ENCODE measurements at places on chromosomes 11 and 22.
A peak's percentile ranks its signal among the peaks of the same experiment; 100 is the strongest.

GRCh38 chr11:106785913-106786650 is 232.2 kb downstream of the GUCY1A2 start:
- H3K36me3 ChIP-seq = no peaks in the 10 kb centered on the region
- no peak overlapping the region for H3K4me3 ChIP-seq
- H3K27ac ChIP-seq = no peak overlapping the region
- H3K27me3 ChIP-seq = no peaks in the 10 kb centered on the region

- DNase-seq = peak; percentile 74
- H3K27me3 ChIP-seq = no peaks in the 10 kb centered on the region
- no peaks in the 10 kb centered on the region for H3K4me1 ChIP-seq
- no peak overlapping the region for H3K27ac ChIP-seq
These were observed 6.0 kb upstream of the OR5B21 start for GRCh38 chr11:58513747-58514367.

DNA sequence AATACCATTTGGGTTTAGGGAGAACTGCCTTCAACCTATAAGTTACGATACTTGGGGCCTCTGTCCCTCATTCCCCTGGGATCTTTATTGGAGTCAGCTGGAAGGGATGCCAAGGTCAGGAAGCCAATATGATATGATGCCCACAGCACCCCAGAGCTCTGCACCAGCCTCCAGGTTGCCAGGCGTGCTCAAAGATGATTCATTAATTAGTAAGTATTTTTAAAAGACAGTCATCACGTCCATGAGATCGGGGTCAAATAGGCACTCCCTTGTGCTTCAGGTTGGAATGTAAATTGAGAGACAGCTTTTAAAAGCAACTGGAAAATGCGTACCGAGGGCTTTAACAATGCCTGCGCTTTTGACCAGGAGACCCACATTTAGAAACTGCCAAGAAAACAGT is 57.0 kb upstream of the CD5 start:
- H3K4me3 ChIP-seq = no peak overlapping the region
- H3K36me3 ChIP-seq = no peaks in the 10 kb centered on the region
- no peak overlapping the region for H3K27ac ChIP-seq
- H3K4me1 ChIP-seq = peaks cover 10% of the 10 kb centered on the region

- no peaks in the 10 kb centered on the region for H3K36me3 ChIP-seq
- no peak for DNase-seq
- H3K27me3 ChIP-seq = no peaks in the 10 kb centered on the region
These were observed 59.9 kb downstream of the BBOX1 start for GRCh38 chr11:27100534-27100933.

GRCh38 chr22:45413368-45414211 is at the start of the genes RIBC2 and SMC1B:
TSS of gene RIBC2 (plus strand) at chr22:45413693. CDS start at chr22:45413887, 194 bp downstream.
TSS of gene SMC1B (minus strand) at chr22:45413599. CDS start at chr22:45413567, 32 bp downstream.
- no peaks in the 10 kb centered on the region for H3K36me3 ChIP-seq
- H3K4me1 ChIP-seq = peaks cover 6% of the 10 kb centered on the region
- peak; percentile 70 for DNase-seq
- H3K4me3 ChIP-seq = peak within 1 kb of the TSS; percentile 34
- peaks cover 26% of the 10 kb centered on the region for H3K27me3 ChIP-seq
- H3K27ac ChIP-seq = no peak within 1 kb of the TSS

GRCh38 chr11:74322667-74323066 is 11.2 kb upstream of the P4HA3 start:
- H3K4me3 ChIP-seq = no peak overlapping the region
- no peaks in the 10 kb centered on the region for H3K27me3 ChIP-seq
- H3K27ac ChIP-seq = no peak overlapping the region
- no peak for DNase-seq

GRCh38 chr22:36032611-36033010 is 4.0 kb upstream of the RBFOX2 start:
- H3K36me3 ChIP-seq = no peaks in the 10 kb centered on the region
- no peak for DNase-seq
- H3K27me3 ChIP-seq = no peaks in the 10 kb centered on the region
- H3K4me3 ChIP-seq = no peak overlapping the region
- H3K4me1 ChIP-seq = peaks cover 2% of the 10 kb centered on the region

DNA sequence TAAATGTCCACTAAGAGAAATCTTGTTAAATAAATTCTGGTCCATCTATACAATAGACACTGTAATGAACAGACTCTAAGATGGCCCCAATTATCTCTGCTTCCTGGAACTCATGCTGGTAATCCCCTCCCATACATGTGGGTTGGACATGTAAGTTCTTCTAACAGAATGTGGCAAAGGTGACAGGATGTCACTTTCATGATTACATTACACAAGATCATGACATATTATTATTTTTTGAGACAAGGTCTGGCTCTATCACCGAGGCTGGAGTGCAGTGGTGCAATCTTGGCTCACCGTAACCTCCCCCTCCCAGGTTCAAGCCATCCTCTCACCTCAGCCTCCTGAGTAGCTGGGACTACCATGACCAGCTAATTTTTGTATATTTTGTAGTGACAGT is 14.6 kb upstream of the NDUFC2 start:
- peaks cover 2% of the 10 kb centered on the region for H3K36me3 ChIP-seq
- DNase-seq = no peak
- H3K4me3 ChIP-seq = no peak overlapping the region
- H3K27me3 ChIP-seq = no peaks in the 10 kb centered on the region

- no peak for DNase-seq
- H3K4me1 ChIP-seq = peaks cover 8% of the 10 kb centered on the region
- H3K27me3 ChIP-seq = no peaks in the 10 kb centered on the region
These were observed 1.5 kb upstream of the GGT1 start for GRCh38 chr22:24601217-24602104.

- DNase-seq = no peak
- no peaks in the 10 kb centered on the region for H3K4me1 ChIP-seq
- H3K36me3 ChIP-seq = no peaks in the 10 kb centered on the region
- no peak overlapping the region for H3K4me3 ChIP-seq
- no peaks in the 10 kb centered on the region for H3K27me3 ChIP-seq
- no peak overlapping the region for H3K27ac ChIP-seq
These were observed 2423.5 kb upstream of the RAG2 start for GRCh38 chr11:39021539-39021938.

DNA sequence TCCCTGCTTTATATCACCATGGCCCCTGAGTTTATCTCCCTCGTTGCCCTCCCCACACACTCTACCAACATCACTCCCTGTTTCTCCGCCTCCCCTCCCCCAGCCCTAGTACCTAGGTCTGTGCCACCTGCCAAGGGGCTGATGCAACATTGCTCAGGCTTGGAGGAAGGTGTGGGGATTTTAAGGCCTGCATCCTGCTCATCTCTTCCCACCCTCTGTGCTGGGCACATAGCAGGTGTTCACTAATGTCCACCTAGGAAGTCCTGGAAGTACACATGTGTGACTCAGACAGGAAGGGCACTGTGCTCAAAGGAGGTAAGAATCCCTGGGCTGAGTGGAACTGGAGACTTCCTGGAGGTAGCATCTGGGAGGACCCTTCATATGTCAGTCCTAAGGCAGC is 37.0 kb downstream of the PDE2A start:
- H3K27me3 ChIP-seq = peaks cover 35% of the 10 kb centered on the region
- H3K4me1 ChIP-seq = peaks cover 8% of the 10 kb centered on the region
- no peak overlapping the region for H3K27ac ChIP-seq
- no peaks in the 10 kb centered on the region for H3K36me3 ChIP-seq

DNA sequence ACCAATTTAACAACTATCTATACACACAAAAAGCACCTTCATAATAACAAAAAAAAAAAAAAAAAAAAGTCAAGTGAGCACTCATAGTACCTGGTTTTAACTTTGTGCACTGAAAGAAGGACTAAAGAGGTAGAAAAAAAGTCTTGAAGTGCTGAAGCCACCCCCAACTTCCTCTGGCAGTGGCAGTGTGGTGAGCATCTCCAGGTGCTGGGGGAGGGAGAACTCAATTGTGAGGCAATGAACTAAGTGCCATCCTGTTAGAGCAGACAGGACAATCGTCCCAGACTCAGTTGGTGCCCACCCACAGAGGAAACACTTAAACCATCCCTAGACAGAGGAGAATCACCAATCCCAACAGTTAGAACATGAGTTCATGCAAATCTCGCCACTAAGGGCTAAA is 22.7 kb upstream of the OR52M1 start:
- H3K27ac ChIP-seq = no peak overlapping the region
- no peak for DNase-seq
- H3K4me3 ChIP-seq = no peak overlapping the region

DNA sequence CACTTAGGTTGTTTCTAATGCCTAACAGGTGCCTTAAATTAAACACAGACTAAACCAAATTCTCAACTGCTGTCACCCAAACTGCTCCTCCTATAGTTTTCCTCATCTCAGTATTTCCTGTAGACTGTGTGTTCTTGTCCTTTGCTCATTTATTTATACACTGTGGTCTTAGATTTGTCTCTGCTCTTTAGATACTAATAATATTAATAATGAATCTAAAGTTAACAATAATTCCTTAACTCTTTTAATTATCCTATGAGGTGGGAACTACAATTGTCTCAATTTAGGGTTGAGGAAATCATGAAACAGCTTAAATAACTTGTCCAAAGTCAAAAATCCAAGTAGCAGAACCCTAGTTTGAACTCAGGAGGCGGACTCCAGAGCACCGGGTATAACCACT is 43.9 kb upstream of the YPEL1 start:
- peaks cover 8% of the 10 kb centered on the region for H3K36me3 ChIP-seq
- H3K27ac ChIP-seq = no peak overlapping the region
- no peak for DNase-seq
- H3K27me3 ChIP-seq = no peaks in the 10 kb centered on the region

DNA sequence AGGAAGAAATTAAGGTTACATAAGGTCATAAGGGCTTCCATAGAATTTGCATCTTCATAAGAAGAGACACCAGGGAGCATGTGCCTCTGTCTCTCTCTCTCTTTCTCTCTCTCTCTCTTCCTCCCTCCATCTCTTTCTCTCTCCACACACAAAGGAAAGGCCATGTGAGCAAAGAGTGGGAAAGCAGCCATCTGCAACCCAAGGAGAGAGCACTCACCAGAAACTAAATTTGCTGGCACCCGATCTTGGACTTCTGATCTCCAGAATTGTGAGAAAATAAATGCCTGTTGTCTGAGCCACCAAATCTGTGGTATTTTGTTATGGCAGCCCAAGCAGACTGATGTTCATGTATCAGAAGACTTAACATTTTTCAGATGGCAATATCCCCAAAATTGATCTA is 6.4 kb upstream of the KRTAP5-10 start:
- H3K4me1 ChIP-seq = no peaks in the 10 kb centered on the region
- no peaks in the 10 kb centered on the region for H3K36me3 ChIP-seq
- no peaks in the 10 kb centered on the region for H3K27me3 ChIP-seq
- H3K4me3 ChIP-seq = no peak overlapping the region
- H3K27ac ChIP-seq = no peak overlapping the region
- DNase-seq = no peak

DNA sequence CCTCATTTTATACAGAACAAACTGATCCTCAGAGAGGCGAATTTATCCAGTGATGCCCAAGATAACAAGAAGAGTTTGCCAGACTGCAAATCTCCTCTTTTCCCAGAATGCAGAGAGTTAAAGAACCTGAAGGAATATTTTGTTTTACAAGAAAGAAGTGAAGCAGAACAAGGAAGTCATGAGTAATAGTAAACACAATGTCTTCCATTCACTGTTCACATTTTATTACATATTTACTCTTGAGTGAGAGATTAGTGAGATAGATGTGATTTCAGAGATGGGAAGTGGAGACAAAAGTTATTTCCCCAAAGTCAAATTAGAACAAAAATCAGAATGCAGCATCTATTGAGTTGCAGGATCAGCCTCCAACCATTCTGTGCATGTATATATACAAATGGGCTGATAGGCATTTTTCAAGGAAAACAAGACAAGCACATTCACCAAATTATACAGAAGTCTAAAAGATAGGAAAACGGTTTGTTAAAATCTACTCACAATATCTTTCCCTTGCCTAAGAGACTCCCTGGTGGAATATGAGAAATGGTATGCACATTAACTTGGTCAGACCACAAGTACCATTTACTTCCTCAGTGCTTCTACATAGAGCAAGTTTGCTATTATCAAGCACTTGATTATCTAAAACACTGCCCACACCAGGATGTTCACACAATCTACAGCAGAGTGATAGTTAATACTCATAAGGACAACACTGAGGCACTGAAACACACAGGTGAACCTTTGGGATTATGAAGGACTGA is 12.0 kb downstream of the GUCY1A2 start:
- no peaks in the 10 kb centered on the region for H3K4me1 ChIP-seq
- H3K36me3 ChIP-seq = no peaks in the 10 kb centered on the region
- no peaks in the 10 kb centered on the region for H3K27me3 ChIP-seq
- DNase-seq = no peak
- H3K4me3 ChIP-seq = no peak overlapping the region

DNA sequence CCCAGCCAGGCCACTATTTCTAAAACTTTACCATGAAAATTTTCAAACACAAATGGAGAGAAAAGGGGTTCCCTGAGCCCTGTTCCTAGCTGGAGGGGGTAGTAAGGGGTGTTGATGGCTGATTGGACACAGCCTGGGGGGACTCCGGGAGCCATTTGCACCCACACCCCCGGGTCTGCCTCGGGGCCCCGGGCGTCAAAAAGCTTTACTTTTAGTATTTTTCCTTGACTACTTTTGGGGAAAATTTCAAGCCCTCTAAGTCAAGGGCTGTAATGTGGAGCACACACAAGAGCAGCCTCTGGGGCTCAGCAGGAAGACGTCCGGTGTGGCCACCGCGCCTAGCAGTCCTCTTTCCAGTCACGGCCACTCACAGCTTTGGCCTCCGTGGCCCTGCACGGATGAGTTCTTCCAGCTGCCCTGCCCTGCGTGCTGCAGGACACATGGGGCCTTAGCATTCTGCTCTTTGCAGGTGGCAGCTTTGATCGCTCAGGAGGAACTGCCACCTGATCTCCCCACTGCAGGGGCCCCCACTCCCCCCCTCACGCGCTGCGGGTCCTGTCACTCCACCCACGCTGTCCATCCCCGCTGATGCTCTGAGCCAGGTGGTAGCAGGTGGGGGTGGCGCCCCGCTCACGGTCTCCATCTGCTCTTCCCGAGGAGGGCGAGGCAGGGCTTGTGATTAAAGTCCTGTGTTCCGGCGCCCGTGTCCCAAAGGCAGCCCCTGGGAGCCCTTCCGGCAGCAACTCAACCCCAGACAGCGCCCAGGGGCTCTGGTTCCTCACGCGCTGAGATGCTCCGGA is 14.4 kb downstream of the RNH1 start:
- peaks cover 15% of the 10 kb centered on the region for H3K36me3 ChIP-seq
- no peak overlapping the region for H3K27ac ChIP-seq
- H3K4me3 ChIP-seq = no peak overlapping the region
- no peaks in the 10 kb centered on the region for H3K27me3 ChIP-seq
- no peaks in the 10 kb centered on the region for H3K4me1 ChIP-seq
- peak; percentile 46 for DNase-seq

- no peak for DNase-seq
- H3K4me3 ChIP-seq = no peak overlapping the region
- no peak overlapping the region for H3K27ac ChIP-seq
- no peaks in the 10 kb centered on the region for H3K27me3 ChIP-seq
- H3K4me1 ChIP-seq = no peaks in the 10 kb centered on the region
These were observed 9.5 kb downstream of the PCNX3 start for GRCh38 chr11:65624931-65625627.

Measured in H1 (cell line).